Effector CD4-positive, alpha-beta T cell (primary cell): ENCODE measurements at places on chromosomes 4 and X.

DNA sequence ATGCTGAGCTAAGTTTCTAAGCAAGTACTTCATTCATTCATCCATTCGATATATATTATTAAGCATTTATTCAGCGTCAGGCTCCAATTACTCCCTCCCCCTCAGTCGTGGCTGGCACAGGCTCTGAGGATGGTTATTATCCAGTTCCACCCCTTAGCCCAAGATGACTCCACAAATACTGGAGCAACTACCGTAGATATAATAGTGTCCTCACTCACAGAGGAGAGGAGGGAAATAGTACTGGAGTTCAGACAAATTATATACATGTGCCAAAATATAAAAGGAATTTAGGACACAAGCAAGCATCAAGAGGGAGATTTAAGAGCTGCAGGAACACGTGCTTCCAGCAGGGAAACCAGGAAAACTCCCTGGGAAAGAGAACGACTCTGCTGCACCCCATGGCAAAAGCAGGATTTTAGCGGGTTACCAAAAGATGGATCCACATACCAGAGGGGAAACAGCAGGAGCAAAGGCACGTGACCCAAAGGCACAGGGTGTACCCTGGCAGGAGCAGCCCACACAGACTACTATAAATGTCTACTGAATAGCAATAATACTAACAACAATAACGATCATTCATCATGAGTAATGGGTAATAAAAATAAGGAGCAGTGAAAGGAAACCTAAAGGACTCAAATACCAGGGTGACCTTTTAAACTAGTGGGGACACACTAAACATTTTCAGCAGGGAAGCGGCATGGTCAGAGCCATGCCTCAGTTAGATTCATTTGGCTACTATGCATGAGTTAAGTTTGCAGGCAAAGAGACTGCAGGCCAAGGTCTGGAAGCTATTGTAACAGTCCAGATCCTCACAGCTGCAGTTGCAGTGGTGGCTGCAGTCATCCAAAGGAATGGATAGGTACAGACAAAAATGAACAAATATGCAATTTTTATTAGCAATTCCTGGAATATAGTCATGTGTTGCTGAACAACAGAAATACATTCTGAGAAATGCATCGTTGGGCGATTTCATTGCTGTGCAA lies 153.7 kb downstream of the APBB2 start:
- no peak for DNase-seq

- no peak for DNase-seq
Observed at GRCh38 chr4:107693132-107693531, 26.9 kb downstream of the PAPSS1 start.

DNA sequence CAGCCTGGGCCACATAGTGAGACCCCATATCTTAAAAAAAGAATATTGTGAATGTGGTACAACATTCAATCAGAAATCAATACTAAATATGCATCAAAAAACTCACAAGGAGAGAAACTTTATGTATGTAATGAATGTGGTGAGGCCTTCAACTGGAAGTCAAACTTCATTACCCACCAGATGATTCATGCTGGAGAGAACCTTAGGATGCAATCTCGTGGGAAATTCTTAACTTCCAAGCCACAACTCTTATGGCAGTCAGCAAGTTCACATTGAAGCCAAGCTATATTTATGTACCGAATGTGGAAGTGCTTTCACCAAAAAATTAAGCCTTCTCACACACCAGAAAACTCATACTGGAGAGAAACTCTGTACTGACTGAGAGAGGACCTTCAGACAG lies 84.5 kb upstream of the UXT start:
- no peak for DNase-seq

- no peak for DNase-seq
Observed at GRCh38 chr4:108428923-108429322, 191.5 kb upstream of the RPL34 start.

DNA sequence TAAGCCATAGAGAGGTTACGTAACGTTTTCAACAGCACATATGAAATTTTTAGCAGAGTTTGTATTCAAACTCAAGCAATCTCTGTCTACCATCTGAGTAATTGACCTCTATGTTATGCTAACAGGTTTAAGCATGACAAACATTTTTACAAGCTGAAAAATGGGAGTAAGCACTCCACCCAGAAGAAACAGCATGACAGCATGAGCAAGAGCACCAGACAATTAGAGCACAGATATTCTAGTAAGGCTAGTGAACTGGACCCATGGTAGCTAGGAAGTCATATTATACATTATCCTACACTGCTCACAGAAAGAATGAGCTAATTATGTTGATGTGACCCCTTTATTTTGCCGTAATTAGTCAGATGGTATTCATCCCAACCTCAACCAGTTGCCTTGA lies 200.5 kb downstream of the PABPC4L start:
- no peak for DNase-seq

GRCh38 chr4:81445196-81445595 lies 26.5 kb downstream of the RASGEF1B start:
- DNase-seq, result no peak

DNA sequence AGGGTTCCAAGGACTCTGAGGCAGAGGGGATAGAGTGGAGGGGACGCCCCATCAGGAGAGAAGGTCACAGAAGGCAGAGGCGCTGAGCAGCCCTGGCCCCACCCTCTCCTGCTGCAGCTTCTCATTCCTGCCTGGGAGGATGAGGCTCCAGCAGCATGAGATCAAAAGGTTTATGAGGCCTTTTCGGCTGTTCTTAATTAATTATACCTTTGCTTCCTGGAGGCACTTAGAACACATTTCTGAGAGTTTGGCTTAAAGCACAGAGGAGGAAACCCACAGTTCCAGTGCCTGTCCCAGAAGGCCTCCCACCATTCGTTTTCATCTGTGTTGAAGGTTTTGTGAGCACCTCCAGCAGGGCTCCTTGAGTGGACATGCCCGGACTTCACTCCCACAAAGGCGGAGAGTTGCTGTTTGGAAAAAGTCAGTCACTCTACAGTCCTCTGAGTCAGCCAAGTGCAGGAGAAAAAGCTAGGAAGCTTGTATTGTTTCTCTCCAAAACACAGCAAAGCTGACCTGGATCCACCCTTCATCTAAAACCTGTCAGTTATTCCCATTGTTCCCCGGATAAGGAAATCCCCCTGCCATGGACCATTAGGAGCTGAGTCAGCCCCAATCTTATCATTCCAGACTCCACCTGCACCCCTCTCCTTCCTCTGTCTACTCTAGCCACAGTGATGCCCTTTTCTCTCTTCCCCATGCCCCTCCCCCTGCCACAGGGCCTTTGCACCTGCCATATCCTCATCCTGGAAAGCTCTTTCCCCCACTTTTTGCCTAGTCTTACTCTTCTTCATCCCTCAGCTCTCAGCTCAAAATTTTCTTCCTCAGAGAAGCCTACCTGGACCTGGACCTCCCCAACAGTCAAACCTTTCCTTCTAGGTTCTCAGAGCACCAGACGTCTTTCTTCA lies 276.8 kb downstream of the FBXW7 start:
- no peak for DNase-seq

DNA sequence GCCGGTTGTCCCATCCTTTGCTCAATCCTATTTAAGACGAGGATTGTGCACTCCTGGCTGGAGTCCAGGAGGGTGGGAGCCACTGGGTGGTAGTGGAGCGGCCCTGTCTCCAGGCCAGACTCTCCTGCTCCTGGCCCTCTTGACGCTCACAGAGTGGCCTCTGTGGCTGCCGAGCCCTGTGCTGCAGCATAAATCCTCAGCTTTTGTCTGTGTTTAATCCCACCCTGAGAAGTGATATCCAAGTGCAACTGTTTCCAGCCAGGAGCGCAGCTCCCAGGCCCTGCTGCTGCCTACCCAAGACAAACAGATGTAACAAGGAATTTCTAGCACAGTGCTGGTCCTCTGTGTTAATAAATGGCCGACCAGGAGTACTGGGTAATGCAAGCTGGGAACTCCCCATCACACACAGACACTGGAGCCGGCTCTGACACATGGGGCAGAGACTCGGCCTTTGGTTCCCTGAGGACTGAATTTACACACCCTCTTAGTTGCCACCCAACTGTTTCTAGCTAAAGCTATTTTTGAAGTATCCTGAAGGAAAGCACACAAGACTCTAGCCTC lies 85.3 kb downstream of the GATB start:
- no peak for DNase-seq

- DNase-seq, result no peak
Observed at GRCh38 chr4:23922541-23923111, 32.8 kb upstream of the PPARGC1A start.

DNA sequence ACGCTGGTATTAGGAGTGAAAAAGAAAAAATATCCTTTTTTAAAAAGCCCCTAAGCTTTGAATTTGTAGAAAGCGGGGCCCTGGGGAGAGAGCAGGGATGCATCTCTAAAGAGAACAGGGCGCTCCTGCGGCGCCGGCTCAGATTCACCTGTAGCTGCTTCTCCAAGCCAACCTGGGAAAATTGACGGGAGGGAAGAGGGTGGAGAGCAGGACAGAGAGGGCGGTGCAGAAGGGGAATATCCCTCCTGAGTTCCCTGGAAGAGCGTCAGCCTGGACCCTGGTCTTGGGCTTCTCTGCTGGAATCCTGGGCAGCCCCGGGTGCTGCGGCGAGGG lies 776 bp upstream of the SOWAHD start:
- DNase-seq, result no peak

DNA sequence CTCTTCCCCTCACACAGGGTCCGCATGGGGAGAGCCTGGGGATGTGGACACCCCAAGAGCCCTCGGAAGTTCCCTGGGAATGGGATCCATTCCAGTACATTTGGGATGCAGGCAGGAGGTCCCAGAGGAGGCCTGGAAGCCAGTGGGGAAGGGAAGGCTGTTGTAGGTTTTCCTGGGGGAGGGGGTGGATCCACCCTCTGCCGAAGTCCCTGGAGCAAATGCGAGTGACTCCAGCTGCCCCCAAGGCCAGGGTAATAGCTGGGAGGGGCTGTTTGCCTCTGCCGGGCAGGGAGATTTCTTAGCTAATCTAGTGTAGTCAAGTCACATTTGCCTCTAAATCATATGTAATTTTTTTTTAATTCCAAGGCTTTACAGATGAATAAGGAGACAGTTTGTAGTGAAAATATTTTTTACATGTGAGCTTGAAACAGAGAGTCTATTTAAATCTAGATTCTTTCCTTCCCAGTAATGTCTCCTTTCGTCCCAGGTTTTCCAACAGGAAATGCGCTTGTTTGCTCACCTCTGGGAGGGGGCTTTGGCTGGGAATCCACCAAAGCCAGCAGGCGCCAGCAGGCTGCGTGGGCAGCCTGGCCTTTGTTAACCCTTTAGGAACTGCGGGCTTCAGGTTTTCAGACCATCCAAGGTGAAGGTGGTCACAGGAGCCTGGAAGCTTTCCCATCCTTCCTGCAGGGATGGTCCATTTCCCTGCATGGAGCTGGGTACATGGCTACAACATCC lies 26.8 kb downstream of the SH3TC1 start:
- no peak for DNase-seq

GRCh38 chr4:6001680-6002491 lies 16.3 kb downstream of the C4orf50 start:
- no peak for DNase-seq

GRCh38 chrX:151609222-151609621 lies 45.7 kb downstream of the PASD1 start:
- DNase-seq, result no peak

GRCh38 chr4:95263960-95264359 lies 284.8 kb downstream of the UNC5C start:
- DNase-seq, result no peak

- DNase-seq, result no peak
Observed at GRCh38 chr4:119797238-119797894, 168.8 kb upstream of the PDE5A start.

- DNase-seq, result no peak
Observed at GRCh38 chrX:108167211-108167872, 75.8 kb downstream of the ATG4A start.

GRCh38 chr4:2255501-2256155 lies 6.3 kb downstream of the MXD4 start:
- no peak for DNase-seq

- no peak for DNase-seq
Observed at GRCh38 chrX:21645431-21645830, 12.7 kb downstream of the KLHL34 start.

DNA sequence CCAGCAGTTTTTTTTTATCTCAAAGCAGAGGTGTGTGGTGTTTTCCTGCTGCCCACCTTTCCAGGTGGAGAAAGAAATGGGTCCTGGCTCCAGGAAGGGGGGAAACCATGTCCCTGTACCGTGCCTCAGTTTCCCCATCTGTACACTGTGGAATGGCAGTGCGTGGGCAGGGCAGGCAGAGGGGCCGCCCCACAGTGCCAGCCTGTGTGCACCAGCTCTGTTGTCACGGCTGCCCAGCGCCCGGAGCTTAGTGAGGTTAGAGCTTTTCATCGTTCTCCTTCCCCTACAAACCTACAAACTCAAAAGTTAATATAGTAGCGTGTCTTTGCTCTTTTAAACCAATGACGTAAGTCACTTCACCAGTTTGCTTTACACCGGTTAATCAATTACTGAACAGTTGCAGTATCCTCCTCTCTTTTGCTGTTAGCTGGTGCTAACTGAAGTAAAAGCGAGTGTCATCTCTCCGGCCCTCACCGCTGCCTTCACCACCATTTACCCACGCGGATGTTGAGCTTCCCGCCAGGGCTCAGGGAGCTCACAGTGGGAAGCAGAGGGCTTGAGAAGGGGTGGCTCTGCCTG lies 114.8 kb upstream of the ADRA2C start:
- no peak for DNase-seq

DNA sequence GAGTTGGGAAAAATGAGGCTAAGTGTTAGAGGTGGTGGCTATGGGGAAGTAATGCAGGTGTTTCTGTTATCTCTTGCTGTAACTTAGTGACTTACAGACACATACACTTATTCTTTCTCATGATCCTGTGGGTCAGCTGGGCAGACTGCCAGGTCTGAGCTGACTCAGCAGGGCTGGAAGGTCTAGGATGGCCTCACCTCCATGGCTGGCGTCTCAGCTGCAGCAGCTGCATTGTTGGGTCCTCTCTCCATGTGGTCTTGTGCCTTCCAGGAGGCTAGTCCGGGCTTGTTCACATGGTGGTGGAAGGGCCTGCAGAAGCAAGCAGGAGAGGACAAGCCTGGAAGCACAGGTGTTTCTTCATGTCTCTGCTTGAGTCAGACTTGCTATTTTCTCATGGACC lies 172.7 kb downstream of the NHS start:
- DNase-seq, result no peak

- DNase-seq, result no peak
Observed at GRCh38 chr4:94484818-94485217, 33.1 kb downstream of the PDLIM5 start.

- no peak for DNase-seq
Observed at GRCh38 chr4:83568062-83568461, 32.2 kb downstream of the GPAT3 start.
